ENCODE measurements at places on chromosomes 2 and 18. TPM values are rescaled to one million over a fixed set of nuclear protein-coding genes. Genes with fewer than 3 reads are reported as not detected.

The MDH1B gene
- 0.85 TPM for total RNA-seq

The GCG gene
- 0.31 TPM for total RNA-seq

The GAREM1 gene
- 4.7 TPM for total RNA-seq

The LRP2 gene
- 0.10 TPM for total RNA-seq

The TRIP12 gene
- 368 TPM for total RNA-seq

The ZSWIM2 gene
- not detected for total RNA-seq

The LCT gene
- total RNA-seq = not detected

The GMPPA gene
- 66.2 TPM for total RNA-seq

The ZNF804A gene
- total RNA-seq = 2.2 TPM

DNA sequence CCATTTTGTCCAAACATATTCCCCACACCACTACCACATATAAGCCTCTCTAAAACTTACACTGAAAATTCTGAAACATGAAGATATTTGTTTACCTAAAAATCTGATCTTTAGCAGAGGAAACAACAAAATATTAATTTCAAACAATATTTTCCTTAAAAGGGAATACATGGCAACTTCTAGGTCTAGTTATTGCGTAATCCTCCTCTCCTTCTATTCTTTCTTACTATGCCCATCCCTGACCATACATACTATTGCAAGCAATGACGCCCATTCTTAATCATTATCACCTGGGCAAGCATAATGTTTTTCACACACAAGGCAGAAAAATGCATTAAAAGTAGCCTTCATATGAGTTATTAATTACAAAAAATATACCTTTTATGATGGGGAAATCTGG lies 372.6 kb downstream of the ZEB2 start:
- DNase-seq = no peak
- H3K4me1 ChIP-seq = no peaks in the 10 kb centered on the region
- H3K36me3 ChIP-seq = no peaks in the 10 kb centered on the region
- no peaks in the 10 kb centered on the region for H3K27me3 ChIP-seq
- H3K27ac ChIP-seq = no peak overlapping the region

- H3K27ac ChIP-seq = no peak overlapping the region
- H3K4me3 ChIP-seq = no peak overlapping the region
- H3K4me1 ChIP-seq = no peaks in the 10 kb centered on the region
- H3K36me3 ChIP-seq = no peaks in the 10 kb centered on the region
- no peak for DNase-seq
These were observed 825.9 kb downstream of the TRIB2 start for GRCh38 chr2:13542642-13543041.

DNA sequence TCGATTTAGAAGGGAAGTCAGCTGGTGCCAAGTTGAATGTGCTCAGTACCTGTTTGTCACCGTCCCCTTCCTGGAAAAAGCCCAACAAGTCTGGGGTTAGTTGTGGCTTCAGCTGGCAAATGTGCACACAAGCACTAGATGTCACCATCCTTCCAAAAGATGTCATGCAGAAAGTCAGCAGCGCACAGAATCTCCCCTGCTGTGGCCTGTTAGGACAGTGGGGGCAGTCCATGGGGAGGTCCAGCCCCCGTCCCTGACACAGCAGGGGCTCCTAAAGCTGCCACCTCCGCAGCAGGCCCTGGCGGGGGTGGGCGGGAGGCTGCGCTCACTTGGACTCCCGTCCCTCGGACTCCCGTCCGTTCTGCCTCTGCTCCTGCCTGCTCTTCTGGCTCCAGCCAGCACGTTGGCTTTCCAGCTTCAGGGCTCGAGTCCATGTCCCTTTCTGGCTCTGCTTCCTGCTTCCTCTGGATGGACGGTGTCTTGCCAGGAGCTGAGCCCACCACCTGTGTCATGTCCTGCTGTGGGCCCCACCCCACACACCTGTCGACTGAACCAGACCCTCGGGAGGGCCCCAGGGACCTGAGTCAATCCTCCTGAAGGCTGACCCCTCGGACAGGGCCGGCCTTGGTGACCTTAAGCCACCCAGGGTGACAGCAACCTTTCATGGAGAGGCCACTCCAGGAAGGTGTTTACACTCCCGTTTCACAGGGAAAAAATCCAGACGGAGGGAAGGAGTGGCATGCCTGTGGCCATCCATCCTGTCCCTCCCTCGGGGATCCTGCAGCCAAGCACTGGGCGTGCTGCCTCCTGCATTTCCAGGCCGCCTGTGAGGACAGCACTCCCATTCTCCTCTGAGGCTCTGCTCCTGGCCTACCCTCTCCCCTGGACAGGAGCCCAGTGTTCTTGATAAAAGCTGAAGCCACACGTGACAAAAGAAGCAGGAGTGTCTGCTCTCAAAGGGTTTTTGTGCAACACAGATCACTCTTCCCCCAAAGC lies 8.5 kb downstream of the RAB17 start:
- peaks cover 10% of the 10 kb centered on the region for H3K4me1 ChIP-seq
- DNase-seq = no peak
- H3K4me3 ChIP-seq = no peak overlapping the region
- H3K36me3 ChIP-seq = no peaks in the 10 kb centered on the region
- H3K27ac ChIP-seq = peak overlapping the region; percentile 48

DNA sequence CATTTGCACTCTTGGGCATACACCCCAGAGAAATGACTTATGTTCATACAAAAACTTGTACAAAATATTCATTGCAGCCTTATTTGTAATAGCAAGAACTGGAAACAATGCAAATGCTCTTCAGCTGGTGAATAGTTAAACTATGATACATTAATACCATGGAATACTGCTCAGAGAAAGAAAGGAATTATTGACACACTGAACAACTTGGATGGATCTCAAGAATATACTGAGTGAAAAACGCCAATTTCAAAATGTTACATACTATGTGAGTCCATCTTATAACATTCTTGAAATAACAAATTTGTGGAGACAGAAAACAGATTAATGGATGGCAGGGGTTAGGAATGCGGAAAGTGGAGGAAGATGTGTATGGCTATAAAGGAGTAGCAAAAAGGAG lies 17.2 kb downstream of the LNPK start:
- H3K27me3 ChIP-seq = no peaks in the 10 kb centered on the region
- H3K36me3 ChIP-seq = no peaks in the 10 kb centered on the region
- H3K27ac ChIP-seq = no peak overlapping the region
- no peak for DNase-seq
- no peaks in the 10 kb centered on the region for H3K4me1 ChIP-seq
- no peak overlapping the region for H3K4me3 ChIP-seq

DNA sequence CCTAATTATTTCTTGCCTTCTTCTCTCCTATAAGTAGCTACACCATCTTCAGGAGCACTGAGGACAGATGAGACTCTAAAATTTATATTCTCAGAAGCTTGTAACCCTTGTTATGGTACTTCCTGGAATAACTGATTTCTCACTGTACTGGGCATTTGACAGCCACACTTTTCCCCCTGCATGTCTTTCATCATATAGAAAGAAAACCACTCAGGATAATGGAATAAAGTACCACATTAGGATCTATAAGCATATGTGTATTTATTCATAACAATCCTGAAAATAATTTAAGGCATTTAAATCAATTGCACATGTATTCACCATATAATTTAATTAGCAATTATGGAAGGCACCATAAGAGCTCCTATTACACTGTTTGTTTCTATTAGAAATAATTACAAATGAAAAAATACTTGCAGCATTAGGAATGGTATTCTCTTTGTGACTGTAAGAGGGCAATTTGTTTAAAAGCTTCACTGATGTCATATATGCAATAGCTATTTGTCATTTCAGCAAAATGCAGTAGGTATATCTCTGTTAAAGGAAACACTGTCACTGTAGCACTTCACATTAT lies 216.9 kb upstream of the FSHR start:
- no peaks in the 10 kb centered on the region for H3K4me1 ChIP-seq
- no peak overlapping the region for H3K27ac ChIP-seq
- no peak for DNase-seq
- H3K36me3 ChIP-seq = no peaks in the 10 kb centered on the region

- H3K36me3 ChIP-seq = no peaks in the 10 kb centered on the region
- H3K4me3 ChIP-seq = no peak overlapping the region
- H3K27me3 ChIP-seq = no peaks in the 10 kb centered on the region
- no peak overlapping the region for H3K27ac ChIP-seq
- no peak for DNase-seq
These were observed 235.4 kb downstream of the PIEZO2 start for GRCh38 chr18:10913919-10914318.

DNA sequence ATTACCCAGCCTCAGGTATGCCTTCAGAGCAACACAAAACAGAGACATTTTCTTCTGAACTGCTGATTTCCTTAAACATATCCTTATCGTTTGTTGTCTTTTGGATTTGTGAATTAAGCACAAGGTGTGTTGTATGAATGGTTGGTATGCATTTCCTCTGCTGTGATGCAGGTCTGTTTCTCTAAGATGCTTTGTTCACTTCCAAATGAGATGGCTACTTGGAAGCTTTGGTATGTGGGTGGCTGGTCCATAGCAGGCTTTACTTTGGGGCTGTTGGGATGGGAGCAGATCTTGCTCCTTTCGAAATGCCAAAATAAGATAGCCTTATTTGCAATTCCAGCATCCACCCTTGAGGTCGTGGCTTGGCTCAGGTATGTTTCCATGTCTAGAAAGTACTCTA lies 257.2 kb downstream of the INSIG2 start:
- no peak for DNase-seq
- H3K36me3 ChIP-seq = no peaks in the 10 kb centered on the region
- H3K4me1 ChIP-seq = no peaks in the 10 kb centered on the region
- H3K4me3 ChIP-seq = no peak overlapping the region

GRCh38 chr18:9429662-9429993 lies 45.7 kb upstream of the RALBP1 start:
- H3K27me3 ChIP-seq = no peaks in the 10 kb centered on the region
- DNase-seq = no peak
- no peak overlapping the region for H3K4me3 ChIP-seq
- H3K27ac ChIP-seq = no peak overlapping the region
- no peaks in the 10 kb centered on the region for H3K4me1 ChIP-seq

GRCh38 chr2:33073018-33073417 lies 126.3 kb downstream of the LTBP1 start:
- H3K36me3 ChIP-seq = no peaks in the 10 kb centered on the region
- H3K4me3 ChIP-seq = no peak overlapping the region
- H3K27ac ChIP-seq = no peak overlapping the region
- H3K27me3 ChIP-seq = no peaks in the 10 kb centered on the region
- no peak for DNase-seq
- H3K4me1 ChIP-seq = peaks cover 13% of the 10 kb centered on the region

- no peaks in the 10 kb centered on the region for H3K27me3 ChIP-seq
- no peak for DNase-seq
- no peaks in the 10 kb centered on the region for H3K4me1 ChIP-seq
These were observed 104.5 kb upstream of the EPC2 start for GRCh38 chr2:148540022-148540421.

- H3K27ac ChIP-seq = no peak overlapping the region
- no peaks in the 10 kb centered on the region for H3K36me3 ChIP-seq
- no peak overlapping the region for H3K4me3 ChIP-seq
- DNase-seq = no peak
- H3K27me3 ChIP-seq = no peaks in the 10 kb centered on the region
These were observed 23.3 kb downstream of the TNFAIP6 start for GRCh38 chr2:151380580-151381235.

- H3K36me3 ChIP-seq = no peaks in the 10 kb centered on the region
- no peak for DNase-seq
- H3K27me3 ChIP-seq = no peaks in the 10 kb centered on the region
- H3K4me3 ChIP-seq = no peak overlapping the region
- no peaks in the 10 kb centered on the region for H3K4me1 ChIP-seq
These were observed 66.6 kb upstream of the PELI1 start for GRCh38 chr2:64210816-64211215.

DNA sequence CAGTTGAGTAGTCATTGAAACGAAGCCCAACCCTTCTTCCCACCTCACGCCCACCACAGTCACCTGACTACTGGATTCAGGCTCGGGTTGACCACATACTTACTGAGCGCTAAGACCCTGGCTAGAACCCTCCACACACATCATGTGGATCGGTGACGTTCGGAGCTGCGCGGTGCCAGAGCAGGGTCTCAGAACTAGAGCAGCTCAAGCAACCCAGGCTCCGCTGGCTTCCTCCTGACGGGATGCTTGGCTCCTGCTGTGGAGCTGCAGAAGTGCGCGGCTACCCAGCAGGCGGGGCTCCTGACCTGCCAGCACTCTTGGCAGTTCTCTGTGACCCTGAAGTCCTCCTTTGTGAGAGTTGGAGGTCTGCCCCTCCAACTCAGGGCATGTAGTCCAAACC lies 90.6 kb upstream of the MBOAT2 start:
- no peaks in the 10 kb centered on the region for H3K36me3 ChIP-seq
- H3K4me3 ChIP-seq = no peak overlapping the region
- no peak overlapping the region for H3K27ac ChIP-seq
- no peaks in the 10 kb centered on the region for H3K4me1 ChIP-seq
- no peak for DNase-seq
- no peaks in the 10 kb centered on the region for H3K27me3 ChIP-seq

DNA sequence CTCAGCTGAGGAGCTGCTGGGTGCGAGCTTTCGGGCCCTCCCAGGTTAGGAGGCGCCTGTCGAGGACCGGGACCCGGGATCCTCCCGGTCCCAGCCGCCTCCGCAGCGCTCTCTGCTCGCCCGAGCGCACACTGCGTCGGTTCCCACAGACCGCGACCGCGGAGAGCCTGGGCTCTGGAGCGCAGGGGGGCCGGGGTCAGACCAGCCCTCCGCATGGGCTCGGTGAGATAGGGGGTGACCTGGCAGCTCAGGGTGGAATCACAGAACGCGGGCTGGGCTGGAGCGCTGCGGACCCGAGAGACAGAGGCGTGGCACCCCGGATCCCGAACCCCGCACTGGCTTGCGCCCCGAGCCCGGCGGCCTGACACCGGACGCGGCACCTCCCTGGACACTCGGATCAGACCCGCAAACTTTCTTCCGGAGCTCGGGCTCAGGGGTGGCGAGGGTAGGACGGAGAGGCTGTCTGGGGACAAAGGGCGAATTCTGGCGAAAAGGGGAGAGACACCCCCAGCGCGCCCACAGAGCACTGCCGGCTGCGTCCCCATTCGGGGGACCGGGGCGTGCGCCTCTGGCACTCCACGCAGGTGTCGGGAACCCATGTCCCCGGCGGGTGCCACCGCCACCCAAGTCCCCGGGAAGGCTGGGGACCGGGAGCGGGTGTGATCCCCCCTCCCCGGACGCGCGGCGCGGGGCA lies 612 bp downstream of the DIPK1C start:
- DNase-seq = no peak
- peak overlapping the region; percentile 39 for H3K4me3 ChIP-seq
- H3K27me3 ChIP-seq = peaks cover 36% of the 10 kb centered on the region
- no peaks in the 10 kb centered on the region for H3K4me1 ChIP-seq

DNA sequence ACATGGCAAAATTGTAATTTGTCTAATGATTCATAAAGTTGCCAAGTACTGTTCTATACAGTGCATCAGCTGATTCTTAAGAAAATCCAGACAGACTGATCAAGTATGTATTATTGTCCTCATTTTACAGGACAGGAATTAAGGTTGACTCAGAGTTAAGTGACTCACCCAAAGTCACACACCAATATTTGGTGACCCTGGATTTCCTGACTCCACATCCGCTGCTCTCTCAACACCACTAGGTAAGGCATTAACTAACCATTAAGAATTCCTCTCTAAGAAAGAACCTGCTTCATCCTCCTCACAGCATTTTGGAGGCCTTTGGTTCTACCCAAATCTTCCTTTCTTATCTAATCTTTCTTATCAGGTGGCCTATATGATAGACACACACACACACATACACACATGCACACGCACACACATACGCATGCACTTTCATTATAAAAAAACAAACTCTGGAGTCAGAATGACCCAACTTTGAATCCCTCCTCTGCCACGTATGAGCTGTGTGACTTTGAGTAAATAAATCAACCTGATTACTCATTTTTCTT lies 150.8 kb downstream of the ANKRD44 start:
- H3K4me3 ChIP-seq = no peak overlapping the region
- DNase-seq = peak; percentile 96
- no peaks in the 10 kb centered on the region for H3K27me3 ChIP-seq
- H3K36me3 ChIP-seq = no peaks in the 10 kb centered on the region
- peaks cover 30% of the 10 kb centered on the region for H3K4me1 ChIP-seq

GRCh38 chr18:54878159-54878622 lies 49.9 kb downstream of the RAB27B start:
- no peak overlapping the region for H3K27ac ChIP-seq
- H3K27me3 ChIP-seq = no peaks in the 10 kb centered on the region
- no peaks in the 10 kb centered on the region for H3K4me1 ChIP-seq
- no peak for DNase-seq

Data from Panc1 (cell line).